ENCODE measurements at places on chromosomes 2 and 18.

DNA sequence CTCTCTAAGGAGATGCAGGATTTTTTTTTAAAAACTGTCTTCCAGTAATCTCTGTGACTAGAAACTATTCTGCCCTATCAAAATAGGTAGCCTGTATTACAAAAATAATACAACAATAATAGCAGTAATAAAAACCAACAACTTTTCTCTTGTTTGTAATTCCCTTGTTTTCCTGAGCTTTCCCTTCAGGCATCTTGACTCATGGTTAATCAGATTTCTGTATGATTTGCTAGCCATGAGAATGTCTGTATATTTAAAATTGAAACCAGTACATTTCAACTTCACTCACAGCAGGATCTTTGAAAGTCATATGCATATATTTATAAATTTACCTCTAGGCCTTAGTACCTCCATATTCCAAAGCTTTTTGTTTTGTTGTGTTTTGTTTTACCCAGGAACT lies 38.2 kb downstream of the SLC4A10 start:
- no peak for ATAC-seq

GRCh38 chr2:189465478-189465877 lies 24.2 kb downstream of the WDR75 start:
- ATAC-seq: no peak

DNA sequence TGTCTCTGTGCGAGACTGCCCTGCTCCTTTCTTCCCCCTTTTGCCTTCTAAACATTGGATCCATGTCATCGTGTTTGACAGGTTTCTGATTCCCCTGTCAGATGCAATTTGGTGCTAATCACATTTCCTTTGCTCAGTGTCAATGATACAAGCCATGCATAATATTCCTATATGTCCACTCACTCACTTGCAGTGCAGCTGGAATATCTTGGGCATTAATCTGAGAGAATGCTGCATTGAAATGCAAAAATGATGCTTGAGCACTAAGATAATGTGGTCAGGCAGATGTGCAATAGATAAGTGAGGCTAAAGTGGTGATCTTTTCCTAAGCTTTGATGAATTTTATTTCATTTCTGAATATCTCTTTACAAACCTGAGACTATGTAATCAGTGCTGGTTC lies 375.5 kb downstream of the PARD3B start:
- ATAC-seq: peak; percentile 52

DNA sequence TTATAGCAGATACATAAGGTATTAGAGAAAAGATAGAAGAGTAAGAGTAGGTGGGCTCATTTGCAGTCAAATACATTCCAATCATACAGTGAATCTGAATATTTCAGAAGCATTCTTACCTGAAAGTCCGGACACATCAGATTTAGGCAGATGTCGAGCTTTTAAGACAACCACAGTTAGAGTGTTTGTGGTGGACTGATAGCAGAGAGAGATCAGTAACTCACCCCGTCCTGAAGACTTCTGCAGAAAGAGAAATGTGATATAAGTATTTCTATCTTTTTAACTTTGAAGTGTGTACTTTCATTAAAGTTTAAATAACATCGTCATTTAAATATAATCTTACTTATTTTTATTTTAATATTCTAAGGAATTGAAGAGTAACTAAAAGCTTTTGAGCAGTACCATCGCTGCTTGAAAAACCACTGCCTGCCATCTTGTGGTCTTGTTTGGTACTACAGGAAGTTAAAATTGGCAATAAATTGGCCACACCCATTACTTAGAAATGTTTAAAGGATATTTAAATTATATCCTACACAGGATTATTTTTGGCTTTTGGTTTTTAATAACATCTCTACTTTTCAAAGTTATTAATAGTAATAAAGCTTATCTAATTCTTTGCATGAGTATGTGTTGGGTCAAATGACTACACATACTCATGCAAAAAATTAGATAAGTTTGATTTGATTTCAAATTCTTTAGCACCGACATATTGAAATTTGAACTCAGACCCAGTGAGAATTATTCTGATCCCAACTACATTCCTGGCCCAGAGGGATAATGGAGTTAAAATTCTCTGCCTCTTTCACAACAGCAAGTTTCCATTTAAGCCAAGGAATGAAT lies 5.5 kb downstream of the SYT4 start:
- ATAC-seq: no peak

GRCh38 chr2:45102579-45103117 lies 93.4 kb upstream of the SIX2 start:
- no peak for ATAC-seq

Data from motor neuron (in vitro differentiated cells).